ENCODE measurements at places on chromosomes 2 and 18.
A peak's percentile ranks its signal among the peaks of the same experiment; 100 is the strongest.

- DNase-seq = peak; percentile 38
These were observed 8.5 kb downstream of the STAM2 start for GRCh38 chr2:152167065-152167464.

GRCh38 chr2:222942977-222943376 lies 82.1 kb downstream of the ACSL3 start:
- DNase-seq = no peak

- DNase-seq = peak; percentile 26
These were observed 322.6 kb downstream of the AFF3 start for GRCh38 chr2:99819766-99820165.

- DNase-seq = no peak
These were observed 15.7 kb downstream of the CCBE1 start for GRCh38 chr18:59681521-59682004.

DNA sequence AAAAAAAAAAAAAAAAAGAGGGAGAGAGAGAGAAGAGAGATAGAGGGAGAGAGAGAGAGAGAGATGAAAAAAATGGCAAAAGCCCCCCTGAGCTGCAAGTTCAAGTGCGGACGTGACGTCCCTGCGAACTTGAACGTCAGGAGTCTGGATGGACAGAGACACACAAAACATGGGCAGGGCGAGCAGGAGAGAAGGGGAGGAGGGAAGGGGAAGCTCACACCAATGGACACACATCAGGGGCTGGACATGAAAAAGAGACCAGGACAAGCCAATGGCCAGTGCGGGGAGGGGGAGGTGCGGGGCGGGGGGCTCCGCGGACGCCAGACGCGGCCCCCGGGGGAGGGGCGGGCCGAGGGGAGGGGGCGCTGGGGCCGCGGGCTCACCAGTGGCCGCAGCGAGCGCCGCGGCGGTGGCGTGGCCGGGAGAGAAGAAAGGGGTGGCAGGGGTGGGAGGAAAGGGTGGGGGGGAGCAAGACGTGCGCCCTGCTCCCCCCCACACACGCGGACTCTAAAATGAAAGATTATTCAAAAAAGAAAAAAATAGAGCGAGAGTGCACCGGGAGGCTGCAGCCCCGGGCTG lies at the start of gene BCL11A:
Gene BCL11A (minus strand): TSS at position 160 of the 579 bp plus-strand sequence. CDS start 384 bp downstream, outside the sequence.
- peak; percentile 74 for DNase-seq

GRCh38 chr2:17538844-17539554 lies 1.5 kb upstream of the VSNL1 start:
- peak; percentile 31 for DNase-seq

GRCh38 chr2:199979832-199980628 lies 24.6 kb downstream of the MAIP1 start:
- DNase-seq = peak; percentile 91

- peak; percentile 48 for DNase-seq
These were observed 150.6 kb downstream of the RTN4 start for GRCh38 chr2:54899576-54900200.

DNA sequence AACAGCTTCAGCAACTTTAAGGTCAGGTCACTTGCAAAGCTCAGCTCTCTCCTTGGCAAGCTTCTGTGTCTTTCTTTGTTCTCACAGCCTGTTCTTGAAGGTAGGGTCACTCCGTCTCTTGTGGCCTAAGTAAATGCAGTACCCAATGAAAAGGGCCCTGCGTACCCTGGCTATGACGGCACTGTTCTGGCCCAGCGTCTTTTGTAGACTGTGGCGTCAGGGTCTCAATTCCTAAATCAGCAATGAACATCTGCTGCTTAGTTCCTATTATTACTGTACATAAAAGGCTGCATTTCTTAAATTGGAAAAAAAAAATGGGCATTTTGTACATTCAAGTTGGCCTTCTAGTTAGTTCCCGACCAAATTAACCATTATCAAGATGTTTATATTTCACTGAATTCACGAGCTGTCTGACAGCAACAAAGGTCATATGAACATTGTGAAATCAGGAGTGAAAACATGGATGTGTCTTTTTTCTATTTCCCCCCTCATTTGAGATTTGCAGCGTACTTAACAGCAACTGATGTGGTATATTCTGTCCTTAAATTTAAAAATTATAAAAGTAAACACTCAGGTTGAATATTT lies 17.0 kb upstream of the MTCL1 start:
- DNase-seq = no peak

DNA sequence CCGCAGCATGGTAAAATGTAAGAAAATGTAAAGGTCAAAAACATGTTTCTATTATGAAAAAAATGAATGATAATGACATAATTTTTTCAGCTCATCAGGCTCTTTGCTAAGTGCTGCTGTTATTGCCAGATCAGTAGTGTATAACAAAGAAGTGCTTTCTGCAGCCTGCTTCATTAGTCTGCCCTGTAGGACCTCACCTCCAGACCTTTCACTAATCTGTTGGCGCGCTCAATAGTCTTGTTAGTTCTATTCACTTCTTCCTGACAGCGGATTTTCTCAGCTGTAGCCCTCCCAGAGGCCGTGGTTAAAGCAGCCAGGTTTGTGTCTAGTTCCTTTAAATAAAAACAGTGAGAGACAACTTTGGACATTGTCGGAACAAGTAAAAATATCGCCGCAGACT lies 97.7 kb downstream of the CDCA7 start:
- no peak for DNase-seq

DNA sequence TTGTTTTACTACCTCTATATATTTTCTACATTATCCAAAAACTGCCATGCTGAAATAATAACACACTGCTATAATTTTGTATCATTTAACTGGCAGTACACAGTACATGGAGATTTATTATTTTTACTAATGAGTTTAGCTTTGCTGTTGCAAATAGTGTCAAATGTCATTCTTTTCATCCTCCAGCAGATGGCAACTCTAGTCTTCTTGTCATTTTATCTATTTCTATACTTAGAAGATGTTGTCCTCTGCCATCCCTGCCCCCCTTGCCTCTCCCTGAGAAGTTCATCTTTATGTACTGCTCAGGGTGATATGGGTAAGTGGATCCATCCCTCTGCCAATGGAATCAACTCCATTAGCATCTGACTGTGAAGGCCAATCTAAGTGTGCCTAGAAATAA lies 21.7 kb upstream of the LRRTM1 start:
- no peak for DNase-seq

GRCh38 chr2:15732341-15733077 lies 140.8 kb downstream of the DDX1 start:
- no peak for DNase-seq

DNA sequence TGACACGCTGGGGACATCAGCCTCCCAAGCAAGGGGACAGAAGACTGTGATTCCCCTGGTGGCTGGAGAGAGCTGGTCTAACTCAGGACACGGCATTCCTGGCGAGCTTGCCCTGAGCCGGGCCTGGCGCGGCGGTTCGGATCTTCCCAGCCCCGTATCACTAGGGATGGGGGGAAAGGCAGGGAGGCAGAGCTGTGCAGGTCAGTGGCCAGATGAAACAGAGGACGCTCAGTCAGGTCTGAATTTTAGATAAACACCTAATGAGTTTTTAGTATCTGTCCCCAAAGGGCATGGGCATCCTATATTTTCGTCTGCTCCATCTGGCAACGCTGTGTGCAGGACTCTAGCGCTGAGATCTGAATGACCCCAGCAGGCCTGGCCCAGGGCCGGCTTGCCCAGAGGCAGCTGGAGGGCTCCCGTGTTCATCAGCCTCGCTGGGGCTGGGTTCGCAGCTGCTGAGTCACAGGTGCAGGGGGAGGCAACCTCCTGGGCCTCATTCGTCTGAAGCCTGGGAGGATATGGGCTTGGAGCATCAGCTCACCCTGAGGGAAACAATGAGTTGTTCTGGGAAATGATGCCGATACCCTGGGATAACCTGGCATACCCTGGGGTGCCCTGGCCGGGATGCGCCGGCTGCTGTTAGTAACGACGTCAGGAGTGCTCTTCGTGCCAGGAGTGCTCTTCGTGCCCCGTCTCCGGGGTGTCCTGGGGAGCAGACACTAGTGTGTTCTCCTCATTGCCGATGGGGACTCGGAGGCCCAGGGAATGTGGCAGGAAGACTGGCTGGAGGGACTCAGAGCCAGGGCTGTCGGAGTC lies 48.1 kb upstream of the HPCAL1 start:
- DNase-seq = no peak

- no peak for DNase-seq
These were observed 216.1 kb upstream of the THUMPD2 start for GRCh38 chr2:39995005-39995737.

GRCh38 chr2:169759987-169760386 lies 26.4 kb downstream of the KLHL23 start:
- DNase-seq = no peak
